ENCODE measurements at places on chromosomes 3 and 15.

DNA sequence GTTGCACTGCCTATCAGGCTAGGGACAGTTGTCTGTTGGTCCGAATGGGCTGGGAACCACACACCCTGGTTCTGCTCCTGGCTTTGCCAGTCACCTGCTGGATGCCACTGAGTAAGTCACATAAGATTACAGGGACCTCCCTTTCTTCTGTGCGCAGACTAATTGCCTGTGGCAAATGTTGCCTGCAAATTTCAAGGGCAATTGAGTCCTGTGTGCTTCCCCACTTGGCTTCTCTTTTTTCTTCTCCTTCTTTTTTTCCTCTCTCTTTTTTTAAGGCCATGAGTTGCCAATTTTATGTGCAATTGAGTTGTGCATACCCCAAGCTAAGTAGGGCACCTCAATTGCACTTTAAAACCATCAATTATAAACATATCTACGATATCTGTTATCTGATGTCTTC is 963.4 kb downstream of the MCTP2 start:
- no peak for DNase-seq

GRCh38 chr15:90887037-90887481 is 2.8 kb downstream of the FES start:
- DNase-seq: no peak

DNA sequence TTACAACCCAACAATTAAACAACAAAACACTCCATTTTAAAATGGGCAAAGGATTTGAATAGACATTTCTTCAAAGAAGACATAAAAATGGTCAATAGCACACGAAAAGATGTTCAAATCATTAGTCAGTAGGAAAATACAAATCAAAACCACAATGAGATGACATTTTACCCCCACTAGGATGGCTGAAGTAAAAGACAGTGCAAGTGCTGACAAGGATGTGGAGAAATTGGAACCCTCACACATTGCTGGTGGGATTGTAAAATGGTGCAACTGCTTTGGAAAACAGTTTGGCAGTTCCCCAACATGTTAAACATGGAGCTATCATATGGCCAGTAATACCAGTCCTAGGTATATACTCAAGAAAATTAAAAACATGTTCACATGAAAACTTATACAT is 11.6 kb downstream of the GALNT15 start:
- DNase-seq: no peak

GRCh38 chr3:189307963-189308362 is 136.2 kb downstream of the TPRG1 start:
- DNase-seq: no peak

GRCh38 chr3:183310936-183311335 is 57.9 kb downstream of the B3GNT5 start:
- no peak for DNase-seq

DNA sequence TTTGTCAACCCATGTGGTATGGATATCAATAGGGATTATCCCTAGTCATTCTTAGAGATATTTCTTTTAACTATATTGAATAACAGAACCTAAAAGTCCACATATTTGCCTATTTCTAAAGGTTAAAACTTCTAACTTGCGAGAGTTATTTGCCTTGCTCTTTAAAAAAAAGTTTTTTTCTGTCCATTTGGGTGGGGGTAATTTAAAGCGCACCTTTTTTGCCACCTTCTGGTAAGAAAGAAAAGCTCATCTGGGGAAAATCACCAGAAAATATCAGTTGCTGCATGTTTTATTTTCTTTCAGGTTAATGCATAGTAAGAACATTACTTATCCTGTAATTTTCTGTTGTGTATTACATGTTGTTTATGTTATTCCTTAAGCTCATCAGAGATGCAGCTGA is 242.0 kb upstream of the GOLGA6L4 start:
- no peak for DNase-seq

DNA sequence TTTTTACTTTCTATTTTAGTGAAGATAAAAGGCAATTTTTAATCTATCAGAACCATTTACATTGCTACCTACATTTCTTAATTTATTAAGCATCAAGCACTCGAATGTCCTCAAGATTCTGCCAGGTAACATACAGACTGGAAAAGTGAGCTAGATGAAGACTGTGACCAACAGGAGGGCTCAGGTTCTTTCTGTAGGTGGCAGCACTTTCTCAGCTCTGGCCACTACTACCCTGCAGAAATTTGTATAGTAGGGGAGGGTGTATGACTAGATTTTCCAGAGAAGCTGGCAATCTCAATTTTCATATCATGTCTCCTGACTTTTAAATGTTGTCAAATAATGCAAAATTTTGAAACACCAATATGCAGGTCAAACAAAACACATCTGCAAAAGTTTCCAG is 165.0 kb upstream of the SUCLG2 start:
- DNase-seq: no peak

- no peak for DNase-seq
Measured at GRCh38 chr15:90817117-90818057, 51.0 kb upstream of the FURIN start.

GRCh38 chr15:82554849-82555248 is 14.6 kb upstream of the RPS17 start:
- DNase-seq: no peak

DNA sequence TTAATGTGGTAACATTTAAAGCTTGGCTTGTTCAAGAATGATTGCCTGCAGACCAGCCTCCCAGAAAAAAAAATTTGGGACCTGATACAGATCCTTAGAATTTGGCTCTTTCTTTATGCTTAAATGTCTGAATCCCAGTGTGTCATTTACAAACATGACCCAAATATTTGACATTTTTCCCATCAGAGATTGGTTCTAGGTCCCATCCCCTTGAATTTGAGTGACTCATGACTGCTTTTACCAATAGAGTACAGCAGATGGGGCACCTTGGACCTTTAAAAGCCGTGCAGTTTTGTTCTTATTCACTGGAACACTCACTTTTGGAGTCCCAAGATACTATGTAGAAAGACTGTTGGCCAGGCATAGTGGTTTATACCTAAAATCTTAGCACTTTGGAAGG is 231.6 kb downstream of the ZIC1 start:
- DNase-seq: no peak

- DNase-seq: no peak
Measured at GRCh38 chr15:95715116-95715903, 615.2 kb upstream of the NR2F2 start.

GRCh38 chr15:58179206-58179605 is 41.0 kb downstream of the AQP9 start:
- DNase-seq: no peak

GRCh38 chr15:49758856-49759255 is 138.0 kb downstream of the DTWD1 start:
- no peak for DNase-seq

DNA sequence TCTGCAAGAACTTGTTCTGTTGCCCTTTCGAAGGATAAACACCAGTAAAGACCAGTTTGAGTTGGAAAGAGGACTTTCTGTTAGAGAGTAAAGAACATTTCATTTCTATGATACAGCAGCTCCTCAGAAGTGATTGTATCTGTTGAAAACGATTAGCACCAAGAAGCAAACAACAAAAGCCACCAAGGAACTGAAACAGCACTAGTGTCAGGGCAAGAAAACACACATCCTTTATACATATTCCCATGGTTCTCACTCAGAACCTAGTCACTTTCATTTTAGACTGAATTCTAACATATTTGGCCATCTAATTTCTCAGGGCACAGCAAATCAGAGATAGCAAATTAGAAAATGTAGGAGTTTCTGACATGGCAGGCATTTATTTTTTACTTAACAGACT is 116.1 kb downstream of the ATP1B3 start:
- no peak for DNase-seq

DNA sequence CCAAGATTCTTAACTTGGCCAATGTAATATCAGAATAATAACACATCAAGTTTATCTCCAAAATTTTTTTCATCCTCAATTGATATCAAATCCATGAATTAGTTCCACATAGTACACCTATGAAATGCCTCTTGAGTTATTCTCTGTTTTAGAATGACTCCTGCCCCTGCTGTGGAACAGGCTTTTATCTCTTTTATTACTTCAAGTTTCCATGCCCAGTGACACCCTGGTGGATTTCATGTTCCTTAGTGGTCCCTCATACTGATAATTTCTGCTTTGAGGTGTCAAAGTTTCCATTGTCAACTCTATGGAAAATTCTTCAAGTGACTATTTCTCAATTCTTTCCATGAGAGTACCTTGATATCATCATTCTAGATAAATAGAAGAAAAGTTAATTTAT is 24.6 kb downstream of the PLSCR1 start:
- DNase-seq: no peak

- DNase-seq: no peak
Measured at GRCh38 chr3:66473181-66473580, 27.6 kb downstream of the LRIG1 start.

- no peak for DNase-seq
Measured at GRCh38 chr3:84567796-84568195, 391.0 kb upstream of the CADM2 start.

DNA sequence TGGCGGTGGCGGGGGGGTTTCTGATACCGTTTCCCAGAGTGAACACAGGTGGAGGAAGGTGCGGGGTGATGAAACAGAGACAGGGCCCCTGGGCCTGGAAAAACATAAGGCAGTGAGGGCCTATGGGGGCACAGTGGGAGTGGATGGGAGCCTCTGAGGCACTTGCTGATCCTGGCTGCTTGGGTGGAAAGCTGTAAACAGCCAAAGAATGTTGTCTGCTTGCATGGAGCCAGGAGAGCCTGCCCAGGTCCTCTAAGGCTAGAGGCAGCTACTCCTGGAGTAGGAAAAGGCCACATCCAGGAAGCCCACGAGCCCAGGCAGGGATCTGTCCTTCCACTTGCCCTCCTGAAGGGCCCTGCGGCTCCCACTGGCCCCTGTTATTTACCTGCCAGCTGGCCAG is 2.9 kb upstream of the SEMA3B start:
- DNase-seq: no peak

DNA sequence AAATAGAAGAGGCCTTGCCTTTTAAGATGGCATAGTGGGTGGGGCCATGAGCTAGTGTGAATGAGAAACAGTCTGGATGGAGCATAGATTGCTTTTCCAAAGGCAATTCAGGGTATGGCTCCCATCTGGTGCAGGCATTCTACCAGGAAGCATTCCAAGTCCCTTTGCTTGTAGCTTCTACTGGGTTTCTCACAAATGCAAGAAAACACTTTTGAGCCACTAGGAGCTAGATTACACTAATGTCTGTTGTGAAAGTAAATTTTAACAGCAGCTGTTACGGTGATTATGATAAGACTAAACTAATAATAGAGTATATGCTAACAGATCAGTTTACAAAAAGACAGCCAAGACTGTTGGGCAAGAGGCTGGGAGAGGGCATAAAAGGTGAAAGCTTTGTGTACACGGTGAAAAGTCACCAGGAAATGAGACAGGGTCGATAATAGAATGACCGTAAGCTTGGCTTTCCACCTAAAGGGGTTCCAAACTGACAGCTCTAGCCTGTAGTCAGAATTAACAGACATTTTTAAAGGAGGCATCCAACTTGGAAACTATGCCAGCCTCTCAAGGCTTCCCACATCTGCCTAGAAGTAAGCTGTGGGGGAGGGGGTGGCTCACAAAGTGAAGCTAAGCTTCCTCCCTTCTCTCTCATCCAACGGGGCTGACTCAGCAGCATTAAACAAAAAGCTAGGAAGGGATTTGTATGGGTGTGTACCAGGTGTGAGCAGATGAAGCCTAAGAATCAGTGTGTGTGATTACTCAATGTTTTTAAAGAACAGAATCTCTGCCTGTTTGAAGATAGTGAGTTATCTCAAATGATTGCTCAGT is 61.1 kb upstream of the GPD1L start:
- peak; percentile 77 for DNase-seq

- no peak for DNase-seq
Measured at GRCh38 chr3:3998140-3998922, 199.1 kb downstream of the LRRN1 start.

GRCh38 chr15:80986487-80986886 is 3.1 kb downstream of the MESD start:
- DNase-seq: no peak

- DNase-seq: no peak
Measured at GRCh38 chr3:188962253-188963247, 209.2 kb upstream of the TPRG1 start.

- no peak for DNase-seq
Measured at GRCh38 chr3:126346466-126346865, 10.7 kb downstream of the KLF15 start.

GRCh38 chr3:46222435-46223161 is 14.5 kb upstream of the CCR1 start:
- no peak for DNase-seq

- no peak for DNase-seq
Measured at GRCh38 chr3:40851836-40852235, 327.1 kb downstream of the ZNF621 start.

DNA sequence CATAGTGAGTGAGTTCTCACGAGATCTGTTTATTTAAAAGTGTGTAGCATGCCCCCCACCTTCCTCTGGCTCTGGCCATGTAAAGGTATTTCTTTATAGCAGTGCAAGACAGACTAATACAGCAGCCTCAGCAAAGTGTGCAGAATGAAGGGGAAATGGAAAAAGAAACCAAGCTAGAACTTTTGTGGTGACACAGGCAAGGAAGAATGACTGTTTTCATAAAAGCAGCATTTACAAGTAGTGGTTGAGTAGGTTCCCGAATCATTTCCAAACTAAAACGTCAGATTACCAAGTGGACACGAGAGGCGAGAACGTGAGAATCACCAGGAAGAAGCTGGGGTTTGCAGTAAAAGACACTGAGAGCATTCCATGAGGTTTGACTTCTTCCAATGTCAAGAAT is 100.2 kb upstream of the AKAP13 start:
- no peak for DNase-seq

DNA sequence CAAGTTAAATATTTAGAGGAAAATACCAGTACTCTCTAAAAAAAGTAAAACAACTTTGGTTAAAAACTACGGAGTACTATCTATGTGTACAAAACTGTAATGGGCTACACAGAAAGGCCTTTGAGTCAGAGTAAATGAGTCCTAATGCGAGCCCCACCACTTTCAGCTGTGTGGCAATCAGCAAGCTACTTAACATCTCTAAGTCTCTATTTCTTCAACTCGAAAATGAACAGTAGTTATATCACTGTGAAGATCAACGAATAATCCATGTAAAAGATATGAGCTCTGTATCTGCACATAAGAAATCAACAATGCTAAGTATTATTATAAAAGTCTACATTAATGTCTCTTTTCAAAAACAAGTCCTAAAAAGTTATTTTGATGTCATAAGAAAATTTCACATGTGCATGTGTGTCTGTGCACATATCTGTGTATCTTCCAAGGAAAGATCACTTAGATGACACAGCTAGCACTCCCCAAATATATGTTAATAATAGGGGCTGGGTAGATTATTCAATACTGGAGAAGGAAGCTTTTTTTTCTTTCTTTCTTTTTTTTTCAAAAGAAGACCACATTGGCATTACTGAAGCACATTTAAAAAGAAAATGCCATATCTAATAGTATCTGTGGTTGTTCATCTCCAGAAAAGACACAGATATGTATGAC is 58.8 kb downstream of the TBC1D5 start:
- no peak for DNase-seq

GRCh38 chr15:101131489-101132389 is 120.1 kb downstream of the CHSY1 start:
- no peak for DNase-seq

GRCh38 chr3:14521611-14522010 is 18.5 kb downstream of the GRIP2 start:
- DNase-seq: no peak

GRCh38 chr15:39502082-39502447 is 78.8 kb upstream of the THBS1 start:
- no peak for DNase-seq

GRCh38 chr15:74209560-74209958 is 7.0 kb upstream of the STRA6 start:
- no peak for DNase-seq
